ENCODE measurements at places on chromosomes 3 and 15.

DNA sequence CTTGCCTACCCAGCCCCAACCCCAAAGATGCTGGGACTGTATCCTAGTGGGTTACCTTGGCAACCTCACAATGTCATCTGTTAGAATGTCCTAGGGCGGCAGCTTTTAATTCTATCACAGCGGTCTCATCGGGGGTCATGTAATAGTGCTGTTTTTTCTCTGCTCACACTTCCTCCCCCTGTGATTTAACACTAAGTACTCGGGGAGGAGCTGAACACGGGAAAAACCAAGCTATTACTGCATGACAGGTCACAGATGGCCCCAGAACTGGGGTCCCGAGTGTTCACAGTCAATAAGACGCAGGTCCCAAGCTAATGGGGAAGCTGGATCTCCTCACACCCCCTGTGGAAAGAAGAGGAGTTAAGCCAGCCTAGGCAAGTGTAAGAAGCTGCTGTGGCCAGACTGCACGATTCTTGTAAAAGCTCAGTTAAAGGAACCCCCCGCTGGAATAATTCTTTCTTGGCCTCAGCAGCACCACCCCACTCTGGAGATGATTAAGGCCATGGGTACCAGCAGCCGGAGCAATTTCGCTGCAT lies 2.5 kb upstream of the RFTN1 start:
- H3K27me3 ChIP-seq = no peaks in the 10 kb centered on the region
- no peaks in the 10 kb centered on the region for H3K36me3 ChIP-seq
- peaks cover 45% of the 10 kb centered on the region for H3K4me1 ChIP-seq
- no peak overlapping the region for H3K4me3 ChIP-seq
- H3K27ac ChIP-seq = no peak overlapping the region

DNA sequence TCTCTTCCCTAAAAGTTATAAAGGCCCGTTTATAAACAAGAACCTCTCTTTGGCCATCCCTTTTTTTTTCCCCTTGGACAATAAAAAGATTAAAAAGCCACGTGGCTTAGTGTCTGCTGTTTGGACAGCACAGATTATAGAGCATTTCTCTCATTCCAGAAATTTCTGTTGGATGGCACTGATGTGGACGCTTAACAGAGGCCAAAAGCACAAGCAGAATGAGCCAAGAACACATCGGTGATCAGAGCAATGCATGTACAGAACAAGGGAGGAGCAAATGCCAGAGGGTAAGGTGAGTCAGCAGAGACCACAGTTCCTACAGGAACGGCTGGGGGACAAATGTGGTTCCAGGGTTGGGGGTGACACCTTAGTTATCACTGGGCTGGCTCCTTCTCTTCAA lies 30.3 kb upstream of the CTNNB1 start:
- no peaks in the 10 kb centered on the region for H3K36me3 ChIP-seq
- no peak overlapping the region for H3K4me3 ChIP-seq
- H3K4me1 ChIP-seq = no peaks in the 10 kb centered on the region
- no peaks in the 10 kb centered on the region for H3K27me3 ChIP-seq
- DNase-seq = no peak

- H3K36me3 ChIP-seq = no peaks in the 10 kb centered on the region
- no peak overlapping the region for H3K27ac ChIP-seq
- H3K4me3 ChIP-seq = no peak overlapping the region
- no peaks in the 10 kb centered on the region for H3K27me3 ChIP-seq
- no peak for DNase-seq
Observed at GRCh38 chr3:195209847-195210265, 61.1 kb downstream of the XXYLT1 start.

- no peak overlapping the region for H3K4me3 ChIP-seq
- no peak overlapping the region for H3K27ac ChIP-seq
- H3K36me3 ChIP-seq = no peaks in the 10 kb centered on the region
- no peak for DNase-seq
- no peaks in the 10 kb centered on the region for H3K27me3 ChIP-seq
Observed at GRCh38 chr3:54131890-54132289, 9.5 kb downstream of the CACNA2D3 start.

DNA sequence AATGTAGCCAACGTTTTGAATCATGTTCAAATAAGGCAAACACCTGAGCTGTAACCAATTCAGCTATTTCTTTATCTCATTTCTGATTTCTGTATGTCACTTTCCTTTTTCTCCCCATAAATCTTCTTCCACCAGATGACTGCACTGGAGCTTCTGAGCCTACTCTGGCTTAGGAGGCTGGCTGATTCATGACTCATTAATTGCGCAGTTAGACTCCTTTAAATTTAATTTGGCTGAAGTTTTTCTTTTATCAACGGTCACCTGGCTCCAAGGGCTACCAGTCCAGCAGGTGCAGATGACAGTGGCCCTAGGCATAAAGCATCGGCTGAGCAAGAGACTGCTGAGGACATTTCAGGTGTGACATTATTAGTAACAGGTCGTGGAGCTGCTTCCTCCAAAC lies 39.6 kb upstream of the ITGA11 start:
- no peak overlapping the region for H3K27ac ChIP-seq
- no peak for DNase-seq

- peaks cover 59% of the 10 kb centered on the region for H3K4me1 ChIP-seq
- peaks cover 19% of the 10 kb centered on the region for H3K36me3 ChIP-seq
- no peak for DNase-seq
- H3K4me3 ChIP-seq = no peak overlapping the region
- H3K27me3 ChIP-seq = no peaks in the 10 kb centered on the region
Observed at GRCh38 chr3:46933261-46933660, 43.3 kb downstream of the CCDC12 start.

GRCh38 chr3:63726656-63727055 lies 74.2 kb downstream of the SNTN start:
- no peak overlapping the region for H3K27ac ChIP-seq
- H3K4me1 ChIP-seq = no peaks in the 10 kb centered on the region
- no peak overlapping the region for H3K4me3 ChIP-seq
- H3K27me3 ChIP-seq = no peaks in the 10 kb centered on the region
- DNase-seq = no peak

GRCh38 chr15:37143351-37143750 lies 43.0 kb upstream of the MEIS2 start:
- no peaks in the 10 kb centered on the region for H3K36me3 ChIP-seq
- H3K4me3 ChIP-seq = no peak overlapping the region
- H3K4me1 ChIP-seq = no peaks in the 10 kb centered on the region
- DNase-seq = no peak
- no peaks in the 10 kb centered on the region for H3K27me3 ChIP-seq
- no peak overlapping the region for H3K27ac ChIP-seq

DNA sequence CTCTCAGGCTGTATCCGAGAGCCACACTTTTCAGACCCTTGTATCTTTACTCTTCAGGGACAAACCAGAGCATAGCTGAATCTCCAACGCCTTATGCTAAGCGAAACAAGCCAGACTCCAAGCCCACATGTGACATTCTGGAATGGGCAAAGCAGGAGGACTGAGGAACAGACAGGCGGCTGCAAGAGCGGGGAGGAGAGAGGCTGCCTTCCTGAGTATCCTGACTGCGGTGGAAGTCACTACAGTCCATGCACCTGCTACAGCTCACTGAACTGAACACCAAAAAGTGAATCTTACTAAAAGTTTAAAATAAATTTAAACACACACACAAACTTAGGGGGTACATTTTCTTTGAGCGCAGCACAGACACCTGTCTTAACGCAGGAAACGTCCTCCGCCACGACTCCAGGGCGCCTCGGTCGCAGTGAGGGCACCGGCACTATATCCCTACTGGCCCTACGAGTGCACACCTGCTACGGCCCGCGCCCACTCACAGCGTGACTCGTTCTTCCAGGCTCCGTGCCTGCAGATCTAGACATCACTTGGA lies 1.4 kb downstream of the CYFIP1 start:
- DNase-seq = peak; percentile 5
- no peak overlapping the region for H3K27ac ChIP-seq
- H3K4me1 ChIP-seq = peaks cover 4% of the 10 kb centered on the region
- no peaks in the 10 kb centered on the region for H3K36me3 ChIP-seq
- H3K27me3 ChIP-seq = no peaks in the 10 kb centered on the region

GRCh38 chr3:9250236-9250635 lies 790 bp upstream of the SRGAP3 start:
- H3K4me1 ChIP-seq = peaks cover 20% of the 10 kb centered on the region
- H3K27ac ChIP-seq = no peak overlapping the region
- no peaks in the 10 kb centered on the region for H3K36me3 ChIP-seq

- no peak overlapping the region for H3K4me3 ChIP-seq
- no peaks in the 10 kb centered on the region for H3K36me3 ChIP-seq
- H3K4me1 ChIP-seq = no peaks in the 10 kb centered on the region
- no peak overlapping the region for H3K27ac ChIP-seq
- DNase-seq = no peak
- H3K27me3 ChIP-seq = no peaks in the 10 kb centered on the region
Observed at GRCh38 chr15:79060175-79060574, 30.4 kb downstream of the RASGRF1 start.

DNA sequence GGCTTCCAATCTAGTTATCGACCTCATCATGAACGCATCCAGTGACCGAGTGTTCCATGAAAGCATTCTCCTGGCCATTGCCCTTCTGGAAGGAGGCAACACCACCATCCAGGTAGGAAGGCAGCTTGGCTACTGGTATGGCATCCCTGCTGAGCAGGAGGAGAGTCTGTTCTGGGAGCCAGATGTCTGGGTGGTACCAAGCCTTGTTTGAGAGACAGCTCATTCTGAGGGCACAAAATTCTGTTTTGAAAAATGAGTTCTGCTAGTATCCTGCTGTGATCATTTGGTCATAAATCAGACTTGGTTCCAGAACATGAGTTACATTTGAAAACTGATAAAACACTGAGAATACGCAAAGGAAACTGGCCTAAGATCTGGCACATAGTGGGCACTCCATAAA lies 242.1 kb downstream of the ITPR1 start:
- no peak for DNase-seq
- H3K4me1 ChIP-seq = peaks cover 42% of the 10 kb centered on the region
- no peak overlapping the region for H3K4me3 ChIP-seq
- no peaks in the 10 kb centered on the region for H3K36me3 ChIP-seq
- no peaks in the 10 kb centered on the region for H3K27me3 ChIP-seq
- no peak overlapping the region for H3K27ac ChIP-seq

- H3K27me3 ChIP-seq = no peaks in the 10 kb centered on the region
- no peaks in the 10 kb centered on the region for H3K4me1 ChIP-seq
- no peak overlapping the region for H3K27ac ChIP-seq
- H3K36me3 ChIP-seq = no peaks in the 10 kb centered on the region
- no peak for DNase-seq
- H3K4me3 ChIP-seq = no peak overlapping the region
Observed at GRCh38 chr3:141257961-141258360, 26.3 kb downstream of the PXYLP1 start.

DNA sequence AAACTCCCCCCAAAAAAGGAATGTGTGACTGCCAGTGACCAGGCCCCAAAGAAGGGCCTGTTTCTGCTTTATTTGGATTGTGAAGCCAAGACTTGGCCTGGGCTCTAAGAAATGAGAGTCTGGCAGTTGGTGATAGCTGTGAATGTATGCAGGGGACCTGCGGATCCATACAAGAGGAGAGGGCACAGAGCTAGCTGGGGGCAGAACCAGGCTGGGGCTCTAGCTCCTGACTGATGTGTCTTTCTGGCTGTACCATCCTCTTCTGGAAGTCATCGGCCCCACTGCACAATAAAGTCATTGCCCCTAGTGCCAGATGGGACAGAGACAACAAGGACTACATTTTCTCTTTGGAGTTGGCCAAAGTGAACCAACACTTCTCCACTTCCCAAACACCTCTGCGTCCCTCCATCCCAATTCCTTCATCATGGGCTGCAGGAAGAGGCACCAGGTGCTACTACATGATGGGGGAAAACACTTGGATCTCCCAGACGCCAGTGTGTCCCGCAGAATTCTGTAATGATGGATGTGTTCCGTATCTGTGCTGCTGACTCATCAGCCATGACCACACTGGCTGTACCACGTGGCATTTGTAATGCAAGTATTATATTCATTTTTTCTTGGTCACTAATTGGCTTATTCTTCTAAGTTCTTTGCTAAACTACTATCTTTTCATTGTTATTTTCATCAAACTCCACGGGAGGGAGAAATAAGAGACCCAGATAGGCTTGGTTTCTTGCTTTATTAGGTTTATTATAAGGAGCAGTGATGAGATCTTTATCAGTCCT lies 1.7 kb upstream of the PLA2G4F start:
- H3K4me3 ChIP-seq = no peak overlapping the region
- H3K36me3 ChIP-seq = peaks cover 33% of the 10 kb centered on the region
- no peaks in the 10 kb centered on the region for H3K4me1 ChIP-seq
- DNase-seq = no peak
- H3K27me3 ChIP-seq = no peaks in the 10 kb centered on the region

- no peak for DNase-seq
- H3K4me3 ChIP-seq = no peak overlapping the region
- H3K27ac ChIP-seq = no peak overlapping the region
- no peaks in the 10 kb centered on the region for H3K36me3 ChIP-seq
Observed at GRCh38 chr3:180646187-180646790, 33.0 kb downstream of the CCDC39 start.

DNA sequence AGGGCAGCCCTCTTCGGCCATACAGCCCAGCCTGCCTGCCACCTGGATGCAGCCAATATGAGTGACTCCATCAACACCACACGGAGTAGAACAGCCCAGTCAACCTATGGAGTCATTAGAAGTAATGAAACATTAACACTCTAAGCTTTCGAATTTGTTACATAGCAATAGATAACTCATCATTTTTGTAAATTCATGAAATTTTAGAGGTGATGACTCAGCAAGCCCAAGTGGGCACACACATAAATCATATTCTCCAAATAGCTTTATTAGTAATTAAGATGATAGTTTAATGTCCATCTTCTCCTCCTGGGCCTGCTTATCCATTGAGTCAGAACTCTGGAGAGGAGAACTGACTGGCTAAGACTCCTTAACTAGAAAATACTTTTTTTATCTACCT lies 335.0 kb upstream of the KCNH8 start:
- H3K4me1 ChIP-seq = no peaks in the 10 kb centered on the region
- H3K4me3 ChIP-seq = no peak overlapping the region
- H3K27ac ChIP-seq = no peak overlapping the region
- no peak for DNase-seq
- no peaks in the 10 kb centered on the region for H3K27me3 ChIP-seq
- H3K36me3 ChIP-seq = no peaks in the 10 kb centered on the region

DNA sequence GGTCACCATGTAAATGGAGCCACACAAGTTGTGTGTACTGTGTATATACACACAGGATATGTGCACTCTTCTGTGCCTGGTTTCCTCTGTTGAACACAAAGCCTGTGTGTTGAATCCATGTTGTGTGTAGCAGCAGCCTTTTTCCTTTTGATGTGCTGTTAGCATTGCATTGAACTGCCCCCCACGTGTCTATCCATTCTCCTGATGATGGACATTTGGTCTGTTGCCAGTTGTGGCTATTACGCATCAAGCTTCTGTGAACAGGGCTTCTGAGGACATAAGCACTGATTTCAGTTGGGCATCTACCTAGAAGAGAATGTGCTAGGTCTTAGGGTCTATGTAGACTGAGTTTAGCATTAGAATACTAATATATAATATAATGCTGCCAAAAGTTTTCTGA lies 77.4 kb downstream of the LSM3 start:
- no peak for DNase-seq
- no peaks in the 10 kb centered on the region for H3K27me3 ChIP-seq
- H3K4me3 ChIP-seq = no peak overlapping the region
- no peaks in the 10 kb centered on the region for H3K36me3 ChIP-seq
- no peaks in the 10 kb centered on the region for H3K4me1 ChIP-seq
- no peak overlapping the region for H3K27ac ChIP-seq

- no peak overlapping the region for H3K27ac ChIP-seq
- DNase-seq = no peak
- H3K36me3 ChIP-seq = no peaks in the 10 kb centered on the region
- H3K4me3 ChIP-seq = no peak overlapping the region
- H3K27me3 ChIP-seq = no peaks in the 10 kb centered on the region
- H3K4me1 ChIP-seq = no peaks in the 10 kb centered on the region
Observed at GRCh38 chr3:5250467-5251195, 63.1 kb downstream of the EDEM1 start.

GRCh38 chr3:197533927-197534725 lies 21.6 kb downstream of the BDH1 start:
- no peak overlapping the region for H3K4me3 ChIP-seq
- DNase-seq = no peak
- peaks cover 7% of the 10 kb centered on the region for H3K36me3 ChIP-seq
- H3K27ac ChIP-seq = no peak overlapping the region
- no peaks in the 10 kb centered on the region for H3K4me1 ChIP-seq

Data from CD4-positive, alpha-beta memory T cell (primary cell).